Mucosa of gallbladder (tissue), 1 donor: ENCODE measurements at places on chromosomes 2 and 18. TPM values are rescaled to one million over a fixed set of nuclear protein-coding genes. Genes with fewer than 3 reads are reported as not detected.

Gene MOGAT1
- 102 TPM for total RNA-seq

Gene FBXO41
- total RNA-seq = 8.5 TPM

Gene BCL11A
- total RNA-seq = 21.3 TPM

Gene HOXD10
- not detected for total RNA-seq

Gene HOXD12
- not detected for total RNA-seq

Gene HPCAL1
- total RNA-seq = 44.0 TPM

Gene SERPINB7
- total RNA-seq = 0.17 TPM

Gene TLX2
- total RNA-seq = 0.12 TPM

Gene DTNA
- total RNA-seq = 53.4 TPM

Gene NYAP2
- 0.06 TPM for total RNA-seq

Gene EML6
- total RNA-seq = 2.1 TPM

Gene SDC1
- total RNA-seq = 1,059 TPM

Gene KLHL30
- total RNA-seq = 2.0 TPM

Gene YES1
- 46.0 TPM for total RNA-seq

Gene SOWAHC
- total RNA-seq = 19.4 TPM

Gene ATP6V1B1
- total RNA-seq = 1.6 TPM

Gene GPR55
- total RNA-seq = 0.37 TPM

Gene SPP2
- not detected for total RNA-seq

Gene SCTR
- 0.92 TPM for total RNA-seq

Gene RAB17
- total RNA-seq = 64.8 TPM

Gene SERPINB12
- total RNA-seq = not detected

Gene DPP10
- total RNA-seq = 6.6 TPM
